ENCODE measurements at places on chromosomes 7 and 10. TPM values are rescaled to one million over a fixed set of nuclear protein-coding genes. Genes with fewer than 3 reads are reported as not detected.

ZNF239 gene
- total RNA-seq: 1.2 TPM

BLNK gene
- total RNA-seq: 11.5 TPM

SLC26A5 gene
- total RNA-seq: not detected

TWIST1 gene
- total RNA-seq: 0.09 TPM

PRTFDC1 gene
- total RNA-seq: 3.0 TPM

Data from pancreas (tissue), 10 donors.